ENCODE measurements at places on chromosomes 4 and X. TPM values are rescaled to one million over a fixed set of nuclear protein-coding genes. Genes with fewer than 3 reads are reported as not detected.

Gene CDS1
- 0.04 TPM for polyA plus RNA-seq

Gene XAGE1A
- not detected for polyA plus RNA-seq

- no peak for DNase-seq
- H3K4me1 ChIP-seq, result no peaks in the 10 kb centered on the region
- no peaks in the 10 kb centered on the region for H3K36me3 ChIP-seq
- H3K4me3 ChIP-seq, result no peak overlapping the region
Observed at GRCh38 chr4:170170861-170171260, 81.1 kb upstream of the AADAT start.

DNA sequence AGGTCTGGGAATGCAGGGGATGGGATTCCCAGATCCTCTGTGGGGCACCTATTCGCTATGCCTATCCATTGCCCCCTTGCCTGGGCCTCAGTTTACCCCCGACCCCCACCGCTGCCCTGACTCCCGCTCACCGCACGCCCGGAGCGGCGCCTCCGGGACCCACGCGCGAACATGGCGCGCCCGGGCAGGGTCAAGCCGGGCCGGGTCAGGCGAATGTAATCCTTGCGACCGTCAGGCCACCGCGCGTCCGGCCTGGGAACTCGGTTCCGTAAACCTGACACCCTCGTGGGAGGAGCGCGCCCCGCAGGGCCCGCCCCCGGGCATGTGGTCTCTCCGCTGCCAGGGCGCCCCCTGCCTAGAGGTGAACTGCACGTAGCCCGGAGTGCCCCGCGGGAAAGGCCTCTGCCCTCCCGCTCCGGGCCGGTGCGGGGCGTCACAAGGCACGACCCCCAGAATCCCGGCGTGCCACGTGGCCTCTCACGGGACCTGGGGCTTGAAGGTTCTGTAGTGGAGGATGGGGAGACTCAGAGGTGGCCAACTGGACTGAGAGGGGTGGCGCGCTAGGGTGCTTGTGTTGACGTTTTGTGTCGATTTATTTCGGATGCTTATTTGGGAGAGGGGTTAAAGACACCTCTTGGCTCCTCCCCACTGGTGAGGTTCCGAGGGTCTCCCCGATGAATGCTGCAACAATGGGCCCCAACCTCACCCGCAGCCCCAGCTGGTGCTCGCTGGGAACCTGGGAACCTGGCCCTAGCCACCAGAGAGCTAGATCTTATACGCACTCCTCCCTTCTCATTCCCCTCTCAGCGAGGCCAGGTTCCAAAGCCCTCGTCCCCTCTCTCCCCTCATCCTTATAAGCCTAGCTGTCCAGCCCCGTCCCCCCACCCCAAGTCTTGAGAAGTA lies at the start of gene PRICKLE3:
TSS of gene PRICKLE3 (minus strand) at position 249 of the 903 bp plus-strand sequence. CDS start at position 173, 76 bp downstream.
- H3K27ac ChIP-seq, result peak within 1 kb of the TSS; percentile 79
- H3K4me3 ChIP-seq, result peak within 1 kb of the TSS; percentile 66
- peak; percentile 86 for DNase-seq
- H3K36me3 ChIP-seq, result peaks cover 14% of the 10 kb centered on the region
- no peaks in the 10 kb centered on the region for H3K27me3 ChIP-seq

GRCh38 chr4:7160439-7160838 lies 31.9 kb upstream of the SORCS2 start:
- DNase-seq, result no peak
- no peaks in the 10 kb centered on the region for H3K36me3 ChIP-seq
- H3K27ac ChIP-seq, result no peak overlapping the region
- H3K4me1 ChIP-seq, result no peaks in the 10 kb centered on the region
- no peaks in the 10 kb centered on the region for H3K27me3 ChIP-seq
- H3K4me3 ChIP-seq, result no peak overlapping the region

- H3K36me3 ChIP-seq, result no peaks in the 10 kb centered on the region
- no peak overlapping the region for H3K27ac ChIP-seq
- H3K27me3 ChIP-seq, result no peaks in the 10 kb centered on the region
- DNase-seq, result no peak
- H3K4me3 ChIP-seq, result no peak overlapping the region
Observed at GRCh38 chr4:16545656-16546055, 319.4 kb upstream of the TAPT1 start.

DNA sequence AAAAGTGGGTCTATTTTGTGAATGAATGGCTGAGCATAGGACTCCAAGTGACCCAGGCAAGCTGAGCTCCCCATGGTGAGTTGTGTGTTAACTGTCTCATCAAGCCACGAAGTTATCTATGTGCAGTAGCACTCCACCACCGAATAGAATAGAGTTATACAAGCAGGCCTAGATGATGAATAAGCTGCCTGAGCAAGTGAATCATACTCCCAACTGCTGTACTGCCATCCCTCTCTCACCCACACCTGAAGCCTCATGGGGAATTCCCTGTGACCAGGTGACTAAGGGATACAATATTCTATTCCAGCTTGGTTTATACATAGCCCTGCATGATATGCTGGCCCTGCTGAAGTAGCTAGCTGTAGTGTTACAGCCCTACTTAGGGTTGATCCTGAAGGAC lies 38.7 kb downstream of the KDM5C start:
- H3K27me3 ChIP-seq, result no peaks in the 10 kb centered on the region
- H3K4me1 ChIP-seq, result peaks cover 7% of the 10 kb centered on the region
- peaks cover 13% of the 10 kb centered on the region for H3K36me3 ChIP-seq
- peak overlapping the region; percentile 69 for H3K27ac ChIP-seq
- no peak for DNase-seq

GRCh38 chr4:140790171-140790570 lies 34.0 kb upstream of the TBC1D9 start:
- DNase-seq, result no peak
- H3K27me3 ChIP-seq, result no peaks in the 10 kb centered on the region
- no peak overlapping the region for H3K4me3 ChIP-seq
- H3K27ac ChIP-seq, result no peak overlapping the region
- H3K4me1 ChIP-seq, result no peaks in the 10 kb centered on the region
- H3K36me3 ChIP-seq, result no peaks in the 10 kb centered on the region
